ENCODE measurements at places on chromosomes 4 and X.

- no peak for DNase-seq
Observed at GRCh38 chr4:19324184-19324583, 927.5 kb upstream of the SLIT2 start.

DNA sequence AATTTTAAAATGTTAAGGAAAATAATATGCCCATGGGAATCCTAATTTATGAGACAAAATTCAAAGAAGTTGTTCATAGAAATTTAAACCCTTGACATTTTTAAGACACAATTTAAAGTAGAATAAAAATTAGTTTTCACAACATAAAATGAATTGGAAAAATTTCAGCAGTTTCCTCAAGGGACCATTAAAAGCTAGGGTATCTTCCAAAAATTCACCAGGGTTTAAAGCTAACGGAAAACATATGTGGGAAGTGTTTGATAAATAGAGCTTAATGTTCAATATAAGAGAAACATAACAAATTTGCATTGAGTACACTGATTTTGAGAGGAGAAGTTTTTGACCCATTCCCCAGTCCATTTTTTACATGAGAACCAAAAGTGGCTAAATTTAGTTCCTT is 228.9 kb upstream of the TTC29 start:
- DNase-seq, result no peak

DNA sequence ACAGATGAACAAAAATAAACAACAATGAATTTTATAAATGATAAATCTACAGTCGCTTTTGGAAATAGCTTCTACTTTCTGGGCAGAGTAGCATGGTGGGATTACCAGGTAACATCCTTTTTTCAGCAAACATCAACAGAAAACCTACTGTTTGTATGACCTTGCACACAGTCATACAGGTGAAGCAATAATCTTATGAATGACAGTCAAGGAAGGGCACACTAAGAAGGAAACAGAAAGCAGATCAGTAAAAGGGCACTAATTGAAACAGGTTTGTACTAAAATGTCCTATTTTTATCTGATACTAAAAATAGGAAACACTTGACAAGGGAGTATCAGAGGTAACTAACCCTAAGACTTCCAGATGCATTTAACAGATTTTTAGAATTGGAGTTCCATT is 108.9 kb downstream of the DLG3 start:
- DNase-seq, result no peak

DNA sequence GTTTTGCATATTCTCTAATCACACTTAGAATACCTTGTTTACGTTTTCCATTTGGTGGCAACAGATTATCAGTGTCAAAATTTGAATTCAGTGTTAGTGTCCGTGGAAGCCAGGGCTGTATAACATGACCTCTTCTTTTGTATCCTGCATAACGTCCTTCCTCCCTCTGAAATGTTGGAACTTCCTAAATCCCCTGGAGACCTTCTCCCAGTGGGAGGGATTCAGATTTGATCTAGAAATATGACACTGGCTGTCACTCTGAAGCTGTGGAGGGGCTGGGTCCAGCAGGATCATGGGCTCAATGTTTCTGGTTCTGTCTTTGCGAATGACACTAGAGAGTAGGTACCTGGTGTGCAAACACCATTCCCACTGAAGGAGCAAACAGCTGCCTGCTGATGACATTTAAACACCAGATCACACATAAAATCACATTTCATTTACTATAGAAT is 850 bp upstream of the CXCL3 start:
- DNase-seq, result no peak

DNA sequence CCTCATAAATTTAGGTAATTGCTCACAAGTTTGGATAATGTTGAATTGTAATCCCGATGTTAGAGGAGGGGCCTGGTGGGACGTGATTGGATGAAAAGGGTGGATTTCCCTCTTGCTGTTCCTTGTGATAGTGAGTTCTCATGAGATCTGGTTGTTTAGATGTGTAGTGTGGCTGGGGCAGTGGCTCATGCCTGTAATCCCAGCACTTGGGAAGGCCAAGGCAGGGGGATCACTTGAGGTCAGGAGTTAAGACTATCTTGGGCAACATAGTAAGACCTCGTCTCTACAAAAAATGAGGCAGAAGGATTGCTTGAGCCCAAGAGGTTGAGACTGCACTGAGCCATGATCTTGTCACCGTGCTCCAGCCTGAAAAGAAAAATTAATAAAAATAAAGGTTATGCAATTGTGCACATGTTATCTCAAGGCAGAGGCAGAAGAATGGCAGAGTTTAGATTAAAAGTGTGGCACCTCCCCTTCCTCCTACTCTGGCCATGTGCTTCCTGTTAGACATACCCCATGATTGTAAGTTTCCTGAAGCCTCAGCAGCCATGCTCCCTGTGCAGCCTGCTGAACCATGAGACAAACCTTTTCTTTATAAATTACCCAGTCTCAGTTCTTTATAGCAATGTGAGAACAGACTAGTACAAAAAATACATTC is 36.5 kb downstream of the ERVMER34-1 start:
- DNase-seq, result no peak

DNA sequence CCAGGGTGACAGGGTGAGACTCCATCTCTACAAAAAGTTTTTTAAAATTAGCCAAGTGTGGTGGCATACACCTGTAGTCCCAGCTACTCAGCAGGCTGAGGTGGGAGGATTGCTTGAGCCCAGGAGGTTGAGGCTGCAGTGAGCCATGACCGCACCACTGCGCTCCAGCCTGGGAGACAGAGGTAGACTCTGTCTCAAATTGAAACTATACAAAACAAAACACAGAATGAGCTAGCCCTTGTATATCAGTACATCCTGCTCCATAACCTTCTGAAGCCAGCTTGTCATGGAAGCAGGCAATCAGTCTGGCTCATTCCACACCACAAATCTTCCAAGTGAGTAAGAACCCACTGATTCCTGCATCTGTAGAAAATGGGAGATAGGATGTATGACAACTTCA is 49.0 kb downstream of the CD99L2 start:
- DNase-seq, result no peak

GRCh38 chr4:40629401-40630334 is at the start of gene RBM47:
Gene RBM47 (minus strand): TSS chr4:40629864. CDS start chr4:40438893, 190,971 bp downstream.
- DNase-seq, result no peak

GRCh38 chr4:165580351-165580905 is 201.6 kb downstream of the CPE start:
- no peak for DNase-seq

DNA sequence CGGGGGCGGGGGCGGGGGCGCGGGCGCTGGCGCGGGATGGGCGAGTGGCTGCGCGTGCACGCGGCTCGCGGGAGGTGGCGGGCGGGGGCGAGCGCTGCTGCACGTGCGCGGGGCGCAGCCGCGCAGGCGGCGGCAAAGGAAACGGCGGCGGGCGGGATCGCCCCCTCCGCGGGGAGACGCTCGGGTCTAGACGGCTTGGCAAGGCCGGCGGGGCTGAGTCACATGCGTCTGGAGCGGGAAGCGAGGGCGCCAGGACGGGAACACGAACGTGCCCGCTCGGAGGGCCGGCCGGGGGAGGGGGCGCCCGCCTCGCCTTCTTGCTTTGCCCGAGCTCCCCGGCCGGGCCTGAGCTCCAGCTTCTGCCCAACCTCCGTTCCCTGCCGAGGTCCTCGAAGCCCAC is 4.3 kb upstream of the HAUS7 start:
- peak; percentile 9 for DNase-seq

GRCh38 chr4:172998527-172999469 is 169.8 kb upstream of the GALNT7 start:
- no peak for DNase-seq

- DNase-seq, result no peak
Observed at GRCh38 chrX:35699642-35700041, 98.5 kb upstream of the MAGEB16 start.

DNA sequence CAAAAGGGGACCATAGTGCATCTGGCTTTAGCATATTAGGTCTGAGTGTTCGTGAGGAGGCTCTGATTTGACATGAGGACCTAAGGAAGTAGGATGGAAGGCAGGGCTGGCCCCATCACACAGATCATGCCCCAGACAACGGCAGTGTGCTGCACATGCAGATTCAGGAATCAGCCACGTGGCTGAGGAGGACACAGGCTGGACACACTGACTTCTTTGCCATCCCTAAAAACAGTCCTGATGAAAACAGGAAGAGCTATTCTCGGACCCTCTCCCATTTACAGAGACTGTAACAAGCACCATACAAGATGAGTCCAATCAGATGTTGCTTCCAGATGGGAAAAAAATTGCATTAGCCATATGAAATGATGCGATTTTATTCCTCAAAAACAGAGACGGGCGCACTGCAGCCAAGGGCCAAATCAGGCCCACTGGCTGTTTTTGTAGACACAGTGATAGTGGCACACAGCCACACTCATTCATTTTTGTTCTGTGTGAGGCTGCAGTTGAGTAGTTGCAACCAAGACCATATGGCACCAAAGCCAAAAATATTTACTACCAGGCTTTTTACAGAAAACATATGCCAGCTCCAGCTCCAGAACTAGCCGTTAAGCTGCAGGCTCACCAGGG is 41.0 kb downstream of the ACSL1 start:
- DNase-seq, result no peak

- DNase-seq, result no peak
Observed at GRCh38 chrX:118623062-118623461, 104.3 kb upstream of the IL13RA1 start.

DNA sequence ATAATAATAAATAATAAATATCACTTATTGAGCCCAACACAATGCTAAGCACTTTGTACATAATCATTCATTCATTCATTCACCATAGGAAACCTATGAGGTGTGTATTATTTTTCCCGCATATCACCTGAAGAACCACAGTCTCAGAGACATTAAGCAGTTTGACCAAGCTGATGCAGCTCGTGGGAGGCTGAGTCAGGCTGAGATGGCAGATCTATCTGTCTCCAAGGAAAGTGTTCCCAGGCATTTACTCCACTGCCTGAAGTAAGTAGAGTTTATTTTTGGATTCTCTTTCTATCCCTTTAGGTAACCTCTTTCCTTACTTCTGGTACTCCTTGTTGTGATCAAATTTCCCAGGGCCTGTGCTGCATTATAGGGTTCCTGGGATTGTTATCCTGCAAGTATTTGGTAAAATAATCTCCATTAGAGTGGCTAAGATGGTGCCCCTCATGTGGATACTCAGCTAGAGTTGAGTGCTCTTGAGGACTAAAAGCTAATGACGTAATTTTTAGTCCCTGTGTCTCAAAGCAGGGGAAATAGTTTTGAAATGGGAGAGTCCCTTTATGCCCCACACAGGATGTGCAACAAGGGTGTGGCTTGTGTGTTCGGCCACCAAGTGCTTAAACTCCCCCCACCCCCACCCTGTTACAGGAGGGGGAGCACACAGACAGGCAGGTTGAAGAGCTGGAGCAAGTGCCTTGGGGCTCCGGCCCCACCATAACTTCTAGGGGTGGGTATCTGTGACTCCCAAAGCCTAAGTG is 467.0 kb downstream of the STIM2 start:
- DNase-seq, result no peak

GRCh38 chr4:148716431-148717052 is 274.3 kb upstream of the NR3C2 start:
- no peak for DNase-seq

- DNase-seq, result no peak
Observed at GRCh38 chr4:5084911-5085475, 33.7 kb downstream of the STK32B start.

DNA sequence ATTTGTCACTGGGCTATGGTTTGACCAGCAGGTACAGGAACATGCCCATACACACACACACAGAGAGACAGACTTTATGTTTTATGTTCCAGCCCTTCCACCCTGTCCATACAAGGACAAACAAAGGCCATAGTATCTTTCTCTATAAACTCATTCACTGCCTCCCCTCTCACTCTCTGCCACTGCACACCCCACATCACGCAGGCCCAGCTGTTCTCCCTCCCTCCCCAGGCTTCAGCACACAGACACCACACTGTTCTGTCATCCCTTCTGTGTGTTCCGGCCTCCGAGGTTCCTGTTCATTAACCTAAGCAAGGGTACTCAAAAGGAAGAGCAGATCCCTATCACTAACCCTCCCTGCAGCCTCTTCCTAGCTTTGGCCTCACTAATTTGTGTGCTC is 17.8 kb downstream of the LAS1L start:
- DNase-seq, result no peak

DNA sequence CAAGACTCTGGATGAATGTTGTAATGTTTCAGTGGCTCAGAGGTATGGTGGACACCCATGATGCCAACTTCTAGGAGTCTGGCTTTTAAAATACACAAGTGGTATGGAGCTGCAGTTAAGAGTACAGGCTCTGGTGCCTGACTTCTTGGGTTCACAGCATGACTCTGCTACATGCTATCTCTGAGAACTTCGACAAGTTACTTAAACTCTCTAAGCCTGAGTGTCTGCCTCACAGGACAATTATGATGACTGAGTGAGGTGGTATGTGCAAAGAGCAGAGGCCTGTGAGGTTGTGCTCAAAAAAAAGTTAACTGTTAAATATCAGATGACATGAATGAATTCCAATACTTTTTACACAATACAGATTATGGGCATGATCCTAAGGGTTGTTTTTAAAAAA is 90.9 kb upstream of the SRD5A3 start:
- no peak for DNase-seq

GRCh38 chr4:169015186-169015623 is 5.2 kb upstream of the CBR4 start:
- DNase-seq, result no peak

DNA sequence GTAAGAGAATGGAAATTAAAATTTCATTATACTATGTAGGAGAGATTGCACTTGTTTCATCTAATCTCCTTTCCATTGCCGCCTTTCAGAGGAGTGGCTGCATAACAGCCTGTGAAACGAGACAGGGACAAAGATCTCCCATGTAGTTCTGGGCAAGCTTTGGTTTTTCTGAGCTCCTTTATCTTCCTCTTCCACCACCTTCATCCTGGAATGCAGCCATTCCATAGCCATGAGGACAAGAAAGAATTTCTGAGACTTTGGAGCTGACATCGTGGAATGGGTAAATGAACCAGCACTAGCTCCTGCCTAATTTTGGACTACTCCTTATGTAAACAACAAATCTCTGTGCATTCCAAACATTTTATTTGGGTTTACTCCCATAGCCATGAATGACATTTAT is 1587.3 kb upstream of the TENM3 start:
- DNase-seq, result no peak

DNA sequence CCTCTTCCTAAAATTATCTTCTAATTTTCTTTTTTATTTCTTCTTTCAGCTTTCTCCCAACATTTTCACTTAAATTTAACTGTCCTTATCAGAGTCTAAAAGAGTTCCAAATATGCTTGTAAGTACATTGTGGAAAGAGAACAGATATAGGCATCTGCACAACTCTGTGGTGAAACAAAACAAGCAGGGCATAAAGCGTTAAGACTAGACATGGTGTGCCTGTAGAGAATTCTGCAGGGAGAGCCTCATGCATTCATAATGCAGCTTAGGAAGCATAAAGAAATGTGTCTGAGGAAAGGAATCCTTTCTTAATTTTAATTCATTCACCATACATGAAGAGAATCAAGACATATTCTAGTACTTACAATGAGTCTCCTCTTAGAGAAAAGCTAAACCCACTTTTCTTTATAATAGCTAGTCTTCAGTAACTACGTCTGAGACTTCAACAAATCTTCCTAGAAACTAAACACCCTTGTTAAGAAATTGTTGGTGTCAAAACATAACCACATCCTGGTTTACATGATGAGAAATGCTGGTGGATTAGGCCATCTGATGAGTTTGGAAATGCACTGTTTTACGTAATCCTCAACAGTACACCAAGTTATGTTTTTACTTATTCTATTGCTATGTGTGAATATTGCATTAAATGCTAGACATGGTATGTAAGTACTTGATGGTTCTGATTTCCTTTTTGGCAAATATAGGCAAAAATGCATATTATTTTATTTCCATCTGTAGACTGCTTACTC is 307.8 kb upstream of the GIMD1 start:
- no peak for DNase-seq
